ENCODE measurements at places on chromosomes 3 and 15.

GRCh38 chr3:125684199-125684598, 88.9 kb upstream of the OSBPL11 start:
- DNase-seq: no peak

DNA sequence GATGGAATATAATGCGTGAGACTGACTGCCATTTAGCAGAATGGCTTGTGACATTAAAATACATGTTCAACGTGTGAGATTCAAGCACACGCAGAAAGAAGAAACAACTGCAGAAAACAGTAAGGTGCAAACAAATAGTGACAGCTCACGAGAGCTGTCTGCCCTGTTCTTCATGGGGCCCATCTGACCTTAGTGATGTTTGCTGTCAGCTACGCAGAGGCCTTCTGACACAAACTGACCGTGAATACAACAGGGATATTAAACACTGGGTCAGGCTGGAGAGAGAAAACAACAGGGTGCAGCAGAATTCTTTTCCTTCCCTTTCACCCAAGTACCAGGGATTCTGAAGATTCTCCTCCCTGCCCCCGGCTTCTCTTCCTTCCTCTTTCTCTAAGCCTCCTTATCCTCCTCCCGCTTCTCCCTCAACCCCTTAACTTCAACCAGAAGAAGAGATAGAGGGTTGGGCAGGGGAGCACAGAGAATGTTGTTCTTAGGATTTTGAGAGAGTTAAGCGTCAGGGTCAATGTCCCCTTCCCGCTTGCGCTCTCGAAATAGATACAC, 2.1 kb downstream of the TNFAIP8L3 start:
- no peak for DNase-seq

- no peak for DNase-seq
Observed at GRCh38 chr3:181174676-181175233, 185.2 kb upstream of the DNAJC19 start.

DNA sequence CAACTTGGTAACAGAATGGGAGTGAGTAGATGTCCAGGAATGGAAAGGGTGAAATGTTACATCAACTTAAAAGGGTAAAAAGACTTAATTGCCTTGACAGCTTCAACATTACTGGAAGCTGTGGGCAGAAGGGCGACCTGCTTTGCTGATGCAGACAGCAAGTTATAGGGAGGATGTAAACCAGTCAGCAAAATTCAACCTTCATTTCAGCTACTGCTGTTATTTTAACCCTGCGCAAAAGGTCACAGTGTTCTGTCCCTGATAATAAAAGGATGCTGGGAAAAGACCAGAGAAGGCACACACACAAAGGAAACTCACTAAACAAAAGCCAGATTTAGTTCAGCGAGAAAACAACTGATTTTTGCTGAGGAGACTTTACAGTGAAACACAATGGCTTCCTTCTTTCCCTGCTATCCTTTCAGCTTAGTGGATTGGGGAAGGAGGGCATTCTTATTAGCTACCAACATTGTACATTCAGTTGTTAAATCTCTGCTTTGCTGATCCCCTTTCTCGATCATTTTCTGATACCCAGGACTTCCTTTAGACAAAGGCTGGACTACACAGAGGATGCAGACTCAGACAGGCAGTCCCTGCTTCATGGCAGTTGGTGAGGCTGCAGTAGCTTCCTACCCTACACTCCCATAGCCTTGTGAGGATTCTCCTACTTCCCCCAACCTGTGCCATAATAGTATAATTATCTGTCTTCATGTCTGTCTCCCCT, 62.0 kb downstream of the P3H2 start:
- no peak for DNase-seq

Data from activated CD4-positive, CD25-positive, alpha-beta regulatory T cell (primary cell).